ENCODE measurements at places on chromosomes 13 and 19.

DNA sequence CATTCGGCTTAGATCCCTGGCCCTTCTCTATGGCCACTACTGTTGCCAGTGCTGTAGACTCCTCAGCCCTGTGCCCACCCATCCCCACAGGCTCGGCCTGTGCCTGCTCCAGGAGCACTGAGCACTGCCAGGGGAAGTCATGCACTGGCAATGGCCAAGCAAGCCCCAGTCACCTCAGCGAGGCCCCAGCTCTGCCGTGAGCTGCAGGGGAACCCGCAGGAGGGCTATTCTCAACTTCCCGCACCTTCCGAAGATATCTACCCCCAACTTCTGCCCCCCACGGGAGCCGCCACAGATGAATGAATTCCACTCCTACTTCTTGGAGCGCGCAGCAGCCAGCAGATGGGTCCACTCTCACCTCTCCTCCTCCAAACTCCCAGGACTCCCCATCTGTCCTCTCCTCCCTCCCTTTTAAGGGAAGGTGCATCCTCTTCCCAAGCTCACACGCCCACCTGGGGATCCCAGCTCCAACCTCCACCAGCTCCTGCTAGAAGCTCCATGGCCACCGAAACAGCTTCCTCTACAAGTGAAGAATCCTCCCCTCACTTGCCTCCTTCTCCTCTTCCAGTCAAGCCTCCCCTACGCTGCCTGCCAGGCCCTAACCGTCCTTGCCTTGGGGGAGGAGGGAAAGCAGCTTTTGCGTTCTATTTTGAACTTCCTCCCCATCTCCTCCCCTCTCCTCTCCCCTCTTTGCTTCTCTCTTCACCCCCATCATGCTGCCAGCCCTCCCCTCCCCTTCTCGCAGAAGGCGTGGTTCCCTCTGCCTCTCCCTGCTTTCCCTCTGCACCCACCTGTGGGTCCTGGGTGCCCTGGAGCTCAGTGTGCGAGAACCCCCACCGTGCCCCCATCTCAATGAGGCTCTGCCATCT, 52.2 kb downstream of the PEPD start:
- no peak for DNase-seq

GRCh38 chr13:40571338-40571963, 95.0 kb downstream of the FOXO1 start:
- no peak for DNase-seq

- no peak for DNase-seq
These were observed 1459.5 kb upstream of the SPRY2 start for GRCh38 chr13:81800433-81800832.

GRCh38 chr19:13794398-13794756, 866 bp upstream of the ZSWIM4 start:
- DNase-seq: no peak

DNA sequence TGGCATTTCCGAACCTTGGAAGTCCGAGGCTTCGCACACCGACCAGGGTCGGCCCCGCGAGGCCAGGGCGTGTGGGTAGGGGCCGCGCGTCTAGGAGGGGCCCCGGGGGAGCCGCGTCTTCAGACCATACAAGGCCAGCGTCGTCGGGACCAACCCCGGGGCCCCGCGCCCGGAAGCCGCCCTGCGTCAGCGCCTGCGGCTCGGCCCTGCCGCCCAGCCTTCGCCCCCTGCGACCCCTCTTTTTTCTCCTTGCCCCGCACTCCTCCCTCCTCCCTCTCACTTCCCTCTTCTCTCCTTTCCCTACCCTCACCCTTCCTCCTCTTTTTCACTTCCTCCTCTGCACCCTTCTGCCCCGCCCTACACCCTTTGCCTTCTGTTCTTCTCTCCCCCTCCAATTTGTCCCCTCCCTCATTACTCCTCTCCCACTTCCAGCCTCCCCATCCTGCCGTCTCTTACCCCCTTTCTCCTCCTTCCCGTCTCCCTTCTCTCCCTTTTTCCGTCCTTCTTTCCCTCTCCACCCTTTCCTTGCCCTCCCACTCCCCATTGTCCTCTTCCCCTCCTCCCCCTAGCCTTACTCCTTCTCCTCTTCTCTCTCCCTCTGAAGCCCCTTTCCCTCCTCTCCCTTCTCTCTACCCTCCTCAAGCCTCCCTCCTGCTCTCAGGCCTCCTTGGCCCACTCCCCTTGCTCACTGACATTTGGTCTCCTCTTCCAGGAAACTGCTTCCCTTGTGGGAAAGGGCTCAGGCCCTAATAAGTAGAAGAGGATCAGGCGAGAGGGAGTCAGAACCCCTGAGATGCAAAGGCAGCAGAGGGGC, 2.2 kb upstream of the PLEKHG2 start:
- DNase-seq: no peak

DNA sequence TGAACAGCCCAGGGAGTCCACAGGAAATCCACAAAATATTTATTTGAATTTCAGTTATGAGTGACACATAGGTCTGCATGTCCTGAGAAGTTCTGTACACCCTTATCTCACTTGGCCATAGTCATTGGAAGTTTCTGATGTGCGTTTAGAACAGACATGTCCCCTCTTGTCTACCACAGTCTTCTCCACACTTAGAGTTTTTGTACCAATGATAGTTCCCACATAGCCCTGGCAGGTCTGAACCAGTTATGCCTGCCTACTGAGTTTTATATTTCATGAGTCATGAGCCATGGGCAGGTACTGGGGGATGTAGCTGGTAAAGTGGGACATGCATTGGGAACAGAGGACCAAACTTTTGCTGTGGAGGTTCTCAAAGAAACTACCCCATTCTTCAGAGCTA, 11.3 kb downstream of the ZNF132 start:
- no peak for DNase-seq

DNA sequence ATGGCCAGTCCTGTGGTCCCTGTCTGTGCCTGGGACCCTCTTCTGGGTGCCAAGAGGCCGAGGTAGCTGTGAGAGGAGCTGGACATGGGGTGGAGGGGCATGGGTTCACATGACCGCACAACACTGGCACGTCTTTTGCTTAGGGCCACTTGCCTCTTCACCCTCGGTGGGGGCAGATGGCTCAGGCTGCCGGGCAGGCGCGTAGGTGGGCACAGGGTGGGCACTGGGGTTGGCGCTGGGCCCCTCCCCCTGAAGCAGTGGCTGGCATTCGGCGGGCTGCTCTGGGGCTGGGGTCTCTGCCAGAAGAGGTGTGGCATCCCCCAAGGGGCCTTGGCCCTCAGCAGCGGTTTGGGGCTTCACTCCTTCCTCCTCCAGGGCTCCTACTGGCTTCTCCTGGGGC, 8.4 kb downstream of the PALM3 start:
- no peak for DNase-seq
